ENCODE measurements at places on chromosomes 12 and 14. TPM values are rescaled to one million over a fixed set of nuclear protein-coding genes. Genes with fewer than 3 reads are reported as not detected.
A peak's percentile ranks its signal among the peaks of the same experiment; 100 is the strongest.

Gene MSI1
- total RNA-seq = 0.57 TPM

Gene CCDC196
- total RNA-seq = not detected

Gene TAS2R50
- total RNA-seq = not detected

Gene OVCH1
- not detected for total RNA-seq

Gene KRT75
- 0.07 TPM for total RNA-seq

Gene ETFBKMT
- 2.6 TPM for total RNA-seq

- DNase-seq = no peak
These were observed 5.1 kb upstream of the MIS18BP1 start for GRCh38 chr14:45258073-45258472.

DNA sequence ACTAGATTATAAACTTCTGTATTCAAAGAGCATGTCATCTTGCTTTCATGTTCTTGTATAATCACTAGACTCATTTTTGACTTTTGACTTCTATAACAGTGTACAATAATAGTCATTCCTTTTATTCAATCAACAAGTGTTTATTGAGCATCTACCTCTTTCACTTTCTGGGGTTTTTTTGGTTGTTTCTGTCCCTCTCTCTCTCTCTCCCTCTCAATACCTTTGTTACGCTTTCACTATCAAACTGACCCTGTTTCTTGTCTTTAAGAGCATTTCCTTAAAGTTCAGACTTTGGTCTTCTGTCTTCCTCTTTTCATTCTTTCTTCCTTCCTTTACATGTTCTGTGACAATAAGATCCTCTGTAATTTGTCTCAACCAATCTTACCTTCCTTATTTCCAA, 49.5 kb downstream of the GPR137C start:
- no peak for DNase-seq

GRCh38 chr12:97561619-97562290, 99.2 kb downstream of the RMST start:
- no peak for DNase-seq

DNA sequence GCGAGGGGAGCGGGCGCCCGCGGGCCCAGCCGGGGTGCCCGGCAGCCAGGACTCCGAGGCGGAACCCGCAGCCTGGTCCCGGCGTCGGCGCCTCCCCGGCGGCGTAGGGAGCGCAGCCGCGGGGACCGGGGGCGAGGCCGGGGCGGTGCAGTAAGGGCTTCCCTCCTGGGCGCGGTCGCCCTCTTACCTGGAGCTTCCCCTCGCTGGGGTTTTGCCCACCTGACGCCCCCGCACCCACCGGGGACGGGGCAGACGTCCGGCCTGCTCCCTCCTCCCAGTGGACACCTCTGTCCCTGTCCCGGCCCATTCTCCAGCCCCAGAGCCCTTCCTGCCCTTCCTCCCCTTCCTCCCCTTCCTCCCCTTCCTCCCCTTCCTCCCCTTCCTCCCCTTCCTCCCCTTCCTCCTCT, 413 bp upstream of the TUBA1C start:
- DNase-seq = no peak

DNA sequence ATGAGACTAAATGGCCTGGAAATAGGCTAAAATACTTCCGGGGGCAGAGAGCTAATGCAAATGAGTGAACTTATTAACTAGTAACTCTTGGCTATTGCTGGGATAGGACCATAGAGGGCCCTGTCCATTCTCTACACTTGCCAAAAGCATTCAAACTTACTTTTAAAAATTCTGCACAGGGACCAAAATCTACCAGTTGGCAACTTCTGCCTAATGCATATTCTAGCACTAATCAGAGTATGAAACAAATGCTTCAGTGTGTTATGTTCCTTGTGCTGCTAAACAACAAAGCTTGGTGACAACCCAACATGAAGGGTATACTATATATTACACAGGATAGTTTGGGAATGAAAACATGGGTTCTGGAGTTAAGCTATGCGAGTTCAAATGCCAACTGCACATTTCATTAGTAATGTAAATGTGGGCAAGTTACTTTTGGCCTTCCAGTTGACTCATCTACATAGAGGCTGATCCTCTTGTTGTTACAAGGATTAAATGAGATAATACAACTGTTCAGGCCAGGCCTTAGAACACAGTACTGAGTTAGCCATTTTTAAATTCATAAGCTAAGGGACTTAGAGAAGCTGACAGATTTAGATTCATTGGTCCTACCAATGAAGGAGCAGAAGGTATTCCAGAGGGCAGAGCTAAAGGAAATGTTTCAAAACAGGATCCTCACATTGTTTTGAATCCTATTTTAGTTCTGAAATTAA, 32.4 kb downstream of the HIGD1C start:
- DNase-seq = no peak

DNA sequence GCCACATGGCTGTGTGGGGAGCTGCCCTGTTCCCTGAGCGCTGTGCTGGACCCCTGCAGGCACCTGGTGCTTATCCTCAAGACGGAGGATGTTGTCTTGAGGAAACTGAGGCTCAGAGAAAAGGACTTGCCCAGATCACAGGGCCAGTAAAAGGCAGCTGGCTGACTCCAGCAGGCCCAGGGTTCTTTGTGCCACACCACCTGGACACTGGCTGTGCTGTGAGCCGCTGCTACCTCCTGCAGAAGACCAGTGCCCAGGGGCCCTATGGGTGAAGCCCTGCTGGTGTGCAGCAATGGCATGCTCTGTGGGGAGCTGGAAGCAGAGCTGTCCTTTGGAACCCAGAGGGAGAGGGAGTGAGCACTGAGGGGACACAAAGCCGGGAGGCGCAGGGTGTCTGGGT, 75.9 kb downstream of the DDX51 start:
- no peak for DNase-seq

DNA sequence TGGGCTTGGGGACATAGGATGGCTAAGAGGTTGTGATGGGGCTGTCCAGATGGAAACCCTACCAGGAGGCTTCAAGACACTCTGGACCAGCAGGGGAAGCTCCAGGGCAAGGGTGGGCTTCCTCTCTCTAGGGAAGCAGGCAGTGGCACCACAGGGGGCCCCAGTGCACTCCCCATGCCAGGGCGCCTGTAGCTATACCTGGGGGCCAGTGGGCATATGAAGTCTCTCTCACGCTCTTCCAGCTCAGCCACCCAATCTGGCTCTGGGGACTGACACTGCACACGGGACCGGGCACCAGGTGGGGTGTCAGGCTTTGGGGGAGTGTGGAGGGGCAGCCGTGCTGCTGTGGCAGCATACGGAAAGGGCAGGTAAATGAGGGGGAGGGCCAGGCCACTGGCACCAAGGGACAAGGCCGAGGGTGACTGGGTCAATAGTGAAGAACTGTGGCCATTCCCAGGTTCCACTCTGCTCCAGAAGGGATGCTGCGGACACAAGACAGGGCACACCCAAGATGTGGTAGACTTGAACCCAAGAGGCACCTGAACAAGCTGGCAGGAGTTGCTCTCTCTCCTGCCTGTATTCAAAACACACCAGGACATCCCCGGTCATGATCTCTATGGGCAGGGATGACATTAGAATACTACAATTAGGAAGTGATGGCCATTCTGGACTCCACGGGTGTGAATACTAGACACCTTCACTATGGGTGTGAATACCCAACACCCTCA, 27.5 kb downstream of the RFLNA start:
- no peak for DNase-seq

DNA sequence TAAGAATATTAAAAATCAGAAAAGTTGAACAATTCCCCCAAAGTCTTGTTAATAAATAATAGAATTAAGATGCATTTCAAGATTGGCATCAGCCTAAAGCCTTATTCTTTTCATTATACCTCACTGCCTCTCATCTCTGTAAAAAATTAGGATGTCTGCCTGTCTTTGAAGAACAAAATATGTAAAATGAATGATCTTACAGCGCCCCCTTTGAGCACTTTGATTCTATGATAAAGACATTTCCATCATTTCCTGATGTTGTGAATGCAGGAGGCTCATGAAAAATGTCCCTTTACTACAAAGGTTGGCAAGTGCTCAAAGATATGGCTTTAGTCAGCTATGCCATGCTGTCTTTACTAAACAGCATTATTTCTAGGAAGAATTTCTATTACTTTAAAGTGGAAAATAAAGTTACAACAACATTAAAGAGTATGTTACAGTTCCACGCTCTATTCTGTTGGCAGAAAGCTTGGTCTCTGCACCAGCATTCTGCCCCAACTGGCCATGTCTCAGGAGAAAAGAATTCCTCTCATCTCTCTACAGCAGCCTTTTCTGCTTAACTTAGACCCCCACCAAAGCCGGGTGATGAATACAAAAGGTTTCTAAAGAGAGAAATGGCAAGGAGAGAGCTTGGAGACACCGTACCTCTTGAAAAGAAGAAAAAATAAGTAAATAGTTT, 95.1 kb downstream of the LLPH start:
- peak; percentile 64 for DNase-seq

GRCh38 chr14:89091781-89092180, 267.3 kb downstream of the TTC8 start:
- DNase-seq = no peak

- no peak for DNase-seq
These were observed 41.0 kb downstream of the BDKRB1 start for GRCh38 chr14:96297000-96297399.

DNA sequence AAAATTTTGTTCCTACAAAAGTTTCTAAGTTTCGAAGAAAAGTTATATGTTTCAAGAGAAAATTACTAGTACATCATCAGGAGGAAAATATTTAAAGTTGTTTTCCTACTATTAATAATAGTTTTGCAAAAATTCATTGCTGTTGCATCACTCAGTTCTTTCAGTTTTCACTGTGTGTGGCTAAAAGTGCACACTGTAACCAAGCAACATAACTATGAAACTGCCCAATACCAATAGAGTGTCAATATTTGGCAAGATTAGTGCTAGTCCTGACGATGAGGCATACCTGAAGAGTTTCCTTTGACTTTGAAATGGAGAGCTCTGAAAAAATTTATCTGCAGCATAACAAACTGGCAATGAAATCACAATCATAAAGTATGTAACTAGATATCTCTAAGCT, 194.3 kb downstream of the CPNE8 start:
- DNase-seq = no peak

- no peak for DNase-seq
These were observed 93.4 kb upstream of the TBX5 start for GRCh38 chr12:114499338-114499737.

- DNase-seq = no peak
These were observed 39.7 kb downstream of the PSMA6 start for GRCh38 chr14:35331605-35332516.

GRCh38 chr12:94811611-94812010, 161.3 kb upstream of the TMCC3 start:
- DNase-seq = no peak

GRCh38 chr12:49212572-49212971, 23.7 kb upstream of the TUBA1A start:
- DNase-seq = no peak

- no peak for DNase-seq
These were observed 149.2 kb downstream of the PHLDA1 start for GRCh38 chr12:75882421-75882820.

- DNase-seq = no peak
These were observed 81.2 kb downstream of the SCAF11 start for GRCh38 chr12:45909041-45909713.

DNA sequence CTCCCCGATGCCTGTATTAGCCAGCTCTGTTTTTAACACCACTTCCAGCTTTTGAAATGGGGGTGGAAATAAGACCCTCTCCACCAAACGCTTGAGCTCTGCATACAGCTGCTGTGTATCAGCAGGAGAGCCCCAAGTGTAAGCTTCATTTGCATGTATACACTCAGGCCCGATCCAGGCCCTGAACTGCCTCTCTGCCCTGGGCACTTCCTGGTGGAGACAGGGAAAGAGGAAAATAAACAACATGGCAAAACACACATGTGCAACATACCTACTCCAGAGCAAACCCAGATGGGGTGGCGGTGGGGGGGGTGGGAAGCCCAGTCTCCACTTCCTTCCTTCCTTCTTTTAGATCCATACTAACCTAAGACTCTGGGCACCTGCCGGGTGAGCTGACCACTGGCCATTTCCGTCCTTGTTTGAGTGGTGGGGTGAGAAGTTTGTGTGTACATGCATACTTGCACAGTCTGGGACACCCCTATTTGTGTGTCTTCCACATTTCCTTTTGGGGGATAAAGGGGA, 55.3 kb downstream of the RBM19 start:
- no peak for DNase-seq

- DNase-seq = peak; percentile 88
These were observed 11.1 kb upstream of the KRT7 start for GRCh38 chr12:52221912-52222457.

DNA sequence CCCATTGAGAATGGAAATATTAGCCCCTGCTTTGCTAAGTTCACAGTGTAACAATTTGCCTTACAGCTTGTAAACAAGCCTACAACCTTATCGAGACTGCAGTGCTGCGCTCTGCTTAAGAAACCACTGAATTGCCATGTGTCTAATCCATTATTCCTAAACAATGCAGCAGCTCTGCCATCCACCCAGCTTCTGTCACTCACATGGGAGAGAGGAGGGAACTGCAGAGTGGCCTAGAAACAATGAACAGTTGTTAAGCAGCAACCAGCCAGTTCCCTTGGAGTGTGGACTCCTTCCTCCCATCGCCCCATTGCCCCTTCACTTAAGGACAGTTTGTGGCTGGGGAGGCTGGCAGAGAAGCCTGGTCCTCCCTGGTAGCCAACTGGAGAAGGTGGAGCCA, 42.9 kb downstream of the TESPA1 start:
- DNase-seq = no peak

GRCh38 chr12:3257411-3257810, 180.2 kb downstream of the TSPAN9 start:
- peak; percentile 36 for DNase-seq
